ENCODE measurements at places on chromosomes 3 and 15. TPM values are rescaled to one million over a fixed set of nuclear protein-coding genes. Genes with fewer than 3 reads are reported as not detected.

DNA sequence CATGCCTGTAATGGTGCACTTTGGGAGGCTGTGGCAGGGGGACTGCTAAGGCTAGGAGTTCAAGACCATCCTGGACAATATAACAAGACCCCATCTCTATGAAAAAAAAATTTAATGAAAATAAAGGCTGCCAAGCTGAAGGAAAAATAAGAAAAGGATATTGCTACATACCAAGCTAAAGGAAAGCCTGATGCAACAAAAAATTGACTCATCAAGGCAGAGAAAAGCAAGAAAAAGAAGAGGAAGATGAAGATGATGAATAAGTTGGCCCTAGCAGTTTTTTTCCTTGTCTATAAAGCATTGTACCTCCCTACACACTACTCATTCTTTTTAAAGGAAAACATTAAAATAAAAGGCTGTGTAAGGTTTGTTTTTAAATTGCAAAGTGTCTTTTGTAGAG, 441.9 kb upstream of the MDFIC2 start:
- no peak for DNase-seq

GRCh38 chr15:75599401-75599800, 20.3 kb upstream of the PTPN9 start:
- DNase-seq, result no peak

DNA sequence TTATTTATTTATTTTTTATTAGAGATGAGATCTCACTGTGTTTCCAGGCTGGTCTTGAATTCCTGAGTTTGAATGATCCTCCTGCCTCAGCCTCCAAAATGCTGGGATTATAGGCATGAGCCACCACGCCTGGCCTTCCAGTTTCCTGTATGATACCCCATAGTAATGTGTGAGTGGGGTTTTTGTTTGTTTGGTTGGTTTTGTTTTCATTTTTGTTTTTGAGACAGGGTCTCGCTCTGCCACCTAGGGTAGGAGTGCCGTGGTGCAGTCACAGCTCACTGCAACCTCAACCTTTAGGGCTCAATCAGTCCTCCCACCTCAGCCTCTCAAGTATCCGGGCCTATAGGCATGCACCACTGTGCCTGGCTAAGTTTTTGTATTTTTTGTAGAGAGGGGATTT, 30.9 kb downstream of the GOLM2 start:
- DNase-seq, result peak; percentile 56

- DNase-seq, result no peak
These were observed 66.5 kb upstream of the PYGO1 start for GRCh38 chr15:55654561-55655031.

GRCh38 chr3:30135190-30135589, 471.2 kb upstream of the TGFBR2 start:
- no peak for DNase-seq

DNA sequence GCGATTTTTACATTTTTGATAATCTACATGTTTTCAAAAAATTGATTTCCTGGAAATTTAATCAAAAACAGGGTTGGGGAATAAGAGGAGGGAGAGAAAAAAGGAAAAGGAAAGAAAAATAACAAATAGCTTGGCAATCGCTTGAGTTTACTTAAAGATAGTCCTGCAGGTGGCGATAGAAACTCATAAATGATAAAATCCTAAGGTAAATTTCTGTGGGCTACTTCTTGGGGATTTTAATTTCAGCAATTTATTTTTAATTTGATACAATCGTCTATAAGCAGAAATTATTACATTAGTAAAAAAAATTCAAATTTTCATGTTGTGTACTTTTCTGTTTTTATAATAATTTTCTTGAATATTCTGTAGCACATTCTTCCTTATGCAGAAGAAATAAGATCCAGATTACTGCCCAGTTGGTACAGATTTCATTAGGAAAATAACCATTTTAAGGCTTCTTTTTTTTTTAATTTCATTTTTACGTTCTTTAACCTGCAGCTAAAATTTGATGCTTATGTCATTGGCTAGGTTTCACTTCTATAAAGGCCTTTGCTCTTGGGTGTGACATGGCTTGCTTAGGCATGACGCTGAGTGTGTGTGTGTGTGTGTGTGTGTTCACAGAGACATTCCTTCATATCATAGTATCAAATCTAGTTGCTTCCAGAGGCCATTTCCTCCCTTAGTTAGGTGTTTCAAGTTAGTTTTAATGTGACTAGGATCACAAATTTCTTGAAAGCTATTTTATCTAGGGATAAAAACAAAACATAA, 181.8 kb downstream of the MCTP2 start:
- DNase-seq, result no peak

DNA sequence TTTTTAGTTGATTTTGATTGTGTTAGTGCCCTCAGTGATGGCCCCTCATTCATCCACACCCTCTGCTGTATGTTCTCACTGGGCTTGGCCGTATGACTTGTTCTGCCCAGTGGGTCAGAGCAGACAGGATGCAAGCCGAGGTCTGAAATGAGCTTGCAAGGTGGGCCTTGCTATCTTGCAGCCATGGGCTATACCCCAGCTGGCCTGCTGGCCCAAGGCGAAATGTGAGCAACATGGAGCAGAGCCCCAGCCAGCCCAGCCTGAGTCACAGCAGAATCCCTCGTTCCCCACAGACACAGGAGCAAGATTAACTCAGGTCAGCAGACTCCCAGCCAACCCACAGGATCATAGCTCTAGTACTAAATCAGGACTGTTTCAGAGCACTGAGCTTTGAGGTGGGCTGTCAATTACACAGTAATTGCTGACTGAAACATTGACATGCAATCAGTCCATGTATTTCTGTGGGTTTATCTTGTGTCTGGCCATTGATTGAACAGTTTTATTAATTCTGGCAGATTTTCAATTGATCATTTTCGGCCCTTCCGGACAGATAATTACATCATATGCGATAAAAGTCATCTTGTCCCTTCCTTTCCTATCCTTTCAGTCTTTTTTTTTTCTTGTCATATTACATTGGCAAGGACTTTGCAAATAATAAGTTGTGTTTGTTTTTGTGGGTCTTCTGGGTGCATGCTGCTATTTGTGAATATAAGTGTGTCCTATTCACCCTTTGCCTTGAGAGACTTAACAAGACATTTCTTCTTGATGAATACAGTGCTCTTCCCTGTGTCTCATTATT, 27.1 kb downstream of the KLF15 start:
- no peak for DNase-seq

- DNase-seq, result peak; percentile 66
These were observed 269.4 kb downstream of the UACA start for GRCh38 chr15:70493787-70494516.

DNA sequence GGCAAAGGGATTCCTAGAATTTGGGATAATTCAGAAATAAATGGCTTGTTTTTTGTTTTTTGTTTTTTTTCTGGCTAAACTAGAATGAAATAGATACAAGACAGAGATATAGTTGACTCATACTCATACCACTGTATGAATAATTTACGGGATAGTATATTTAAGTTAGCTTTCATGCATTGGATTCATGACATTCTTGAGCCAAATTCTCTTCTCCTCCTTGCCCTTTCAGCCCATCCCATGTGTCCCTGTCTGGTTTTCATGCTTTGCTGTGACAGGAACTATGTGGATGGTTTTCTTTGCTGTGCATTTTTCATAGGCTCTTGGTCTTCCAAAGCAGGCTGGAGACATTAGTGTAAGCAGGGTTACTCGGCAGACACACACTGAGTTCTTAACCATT, 66.6 kb upstream of the UMPS start:
- no peak for DNase-seq

DNA sequence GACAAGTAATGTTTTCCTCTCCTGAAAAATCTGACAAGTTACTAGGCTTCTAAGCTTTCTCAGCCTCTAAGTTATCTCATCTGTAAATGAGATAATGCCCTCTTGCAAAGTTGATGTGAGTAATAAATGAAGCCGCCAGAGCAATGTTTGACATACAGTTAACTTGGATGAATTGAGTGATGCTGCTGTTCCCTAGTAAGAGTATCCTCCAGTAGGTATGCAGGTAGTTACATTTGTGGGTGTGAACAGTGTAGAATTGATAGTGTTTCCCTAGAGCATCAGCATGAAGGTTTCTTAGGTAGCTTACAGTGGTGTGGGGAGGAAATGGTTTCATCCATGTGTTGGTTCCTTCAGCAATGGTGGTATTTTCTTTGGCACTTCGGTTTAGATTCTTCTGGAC, 3.4 kb downstream of the ATP2C1 start:
- DNase-seq, result no peak

GRCh38 chr3:45199837-45200648, 26.0 kb downstream of the TMEM158 start:
- no peak for DNase-seq

GRCh38 chr3:177451864-177452830, 254.9 kb upstream of the TBL1XR1 start:
- no peak for DNase-seq

DNA sequence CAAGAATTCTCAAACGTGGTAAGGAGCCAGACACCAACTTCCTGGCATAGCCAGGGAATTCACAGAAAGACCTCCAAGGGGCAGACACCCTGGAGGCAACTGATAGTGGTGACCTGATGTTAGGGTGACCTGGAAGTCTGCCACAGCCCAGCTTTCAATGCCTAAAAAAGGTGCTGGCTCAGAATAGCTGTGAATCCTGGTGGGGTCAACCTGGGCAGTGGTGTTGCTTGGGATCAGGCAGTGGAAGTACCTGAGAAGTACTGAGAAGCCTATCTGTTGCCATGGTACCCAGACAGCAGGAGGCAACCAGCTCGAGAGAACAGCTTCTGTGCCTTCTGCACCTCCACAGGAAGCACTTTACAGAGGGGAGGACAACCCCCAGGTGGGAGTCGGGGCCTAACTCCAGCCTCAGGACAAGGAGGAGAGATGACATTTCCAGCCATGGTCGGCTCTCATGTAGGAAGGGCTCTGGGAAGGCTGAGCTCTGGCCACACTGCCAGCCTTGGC, 55.4 kb upstream of the LARS2 start:
- no peak for DNase-seq

DNA sequence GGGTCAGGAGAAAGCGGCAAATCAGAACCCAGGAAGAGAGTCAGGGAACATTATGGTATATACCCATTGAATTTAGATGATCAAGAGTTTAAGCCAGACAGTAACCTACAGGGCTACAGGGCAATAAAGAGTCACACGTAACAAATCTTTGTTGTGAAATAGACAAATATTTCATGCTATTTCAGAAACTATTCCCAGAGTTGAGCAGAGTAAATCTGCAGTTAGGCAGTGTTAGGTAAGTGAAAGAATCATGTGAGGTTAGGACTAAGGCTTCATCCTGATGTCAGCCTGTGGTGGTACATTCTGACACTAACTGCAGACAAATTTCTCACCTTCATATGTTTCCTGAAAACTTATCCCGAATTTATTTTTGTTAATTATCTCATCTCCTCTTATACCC, 153.0 kb downstream of the UBE2E2 start:
- DNase-seq, result no peak

DNA sequence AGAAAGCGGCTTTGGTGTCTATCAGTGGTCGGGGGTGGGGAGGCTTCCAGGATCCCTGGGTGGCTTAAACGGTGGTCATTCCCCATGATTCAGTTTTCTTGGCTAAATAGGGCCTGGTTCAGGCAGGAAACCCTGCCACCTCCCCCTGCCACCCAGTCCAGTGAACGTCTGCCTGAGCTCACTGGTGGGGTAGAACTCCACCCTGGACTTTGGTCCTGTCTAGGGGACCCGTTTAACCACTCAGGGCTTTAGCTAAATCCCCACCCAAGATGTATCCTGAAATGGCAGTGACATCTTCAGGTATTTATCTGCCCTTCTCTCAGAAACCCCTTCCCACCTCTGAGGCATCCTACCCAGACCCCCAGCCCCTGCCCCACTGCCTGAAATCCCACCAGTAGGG, 30.5 kb upstream of the LINGO1 start:
- no peak for DNase-seq

DNA sequence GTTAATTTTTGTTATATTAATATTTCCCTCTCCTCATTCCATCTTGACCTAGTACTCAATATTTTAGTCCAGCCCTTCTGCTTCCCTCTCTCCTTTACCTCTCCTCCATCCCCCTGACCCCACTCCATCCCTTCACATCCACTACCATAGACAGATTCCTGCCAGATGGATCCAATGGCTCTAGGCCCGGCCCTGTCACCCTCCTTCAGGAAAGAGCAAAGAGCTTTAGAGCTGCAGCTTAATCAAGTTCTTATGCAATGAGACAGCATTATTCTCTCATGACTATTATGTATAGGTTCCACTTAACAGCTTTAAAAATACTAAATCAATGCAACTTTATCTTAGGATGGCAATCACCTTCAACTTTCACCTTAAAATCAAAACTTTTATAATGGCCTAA, 200.7 kb upstream of the TTC14 start:
- no peak for DNase-seq

GRCh38 chr15:64014995-64015394, 31.3 kb downstream of the DAPK2 start:
- DNase-seq, result no peak

- no peak for DNase-seq
These were observed 921.2 kb downstream of the SQOR start for GRCh38 chr15:46556010-46556409.

DNA sequence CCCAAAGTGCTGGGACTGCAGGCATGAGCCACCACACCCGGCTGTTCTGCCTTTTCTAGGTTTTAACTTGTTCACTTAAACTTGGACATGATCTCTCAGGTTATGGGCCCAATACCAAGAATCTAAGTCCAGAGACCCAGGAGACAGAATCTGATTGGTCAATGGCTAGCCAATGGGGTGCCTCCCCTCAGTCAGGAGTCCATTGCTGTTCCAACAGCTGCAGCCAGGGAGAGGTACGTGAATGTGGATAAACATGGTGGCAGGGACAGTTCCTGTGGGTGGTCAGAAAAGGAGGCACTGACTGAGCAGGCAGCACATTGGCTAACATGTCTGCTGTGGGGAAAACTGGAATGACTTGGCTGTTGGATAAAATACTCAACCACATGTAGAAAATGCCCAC, 140.3 kb downstream of the RPLP1 start:
- DNase-seq, result no peak

DNA sequence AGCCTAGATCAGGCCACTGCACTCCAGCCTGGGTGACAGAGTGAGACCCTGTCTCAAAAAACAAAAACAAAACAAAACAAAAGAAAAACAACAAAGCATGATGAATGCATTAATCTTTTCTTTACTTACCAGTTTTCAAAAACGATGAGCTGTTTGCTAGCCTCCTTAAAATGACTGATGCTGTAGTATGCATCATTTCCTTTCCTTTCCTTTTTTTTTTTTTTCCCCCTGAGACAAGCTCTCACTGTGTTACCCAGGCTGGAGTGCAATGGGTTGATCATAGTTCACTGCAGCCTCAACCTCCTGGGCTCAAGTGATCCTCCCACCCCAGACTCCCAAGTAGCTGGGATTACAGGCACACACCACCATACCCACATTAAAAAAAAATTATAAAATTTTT, 202.0 kb downstream of the ADAMTSL3 start:
- no peak for DNase-seq

GRCh38 chr15:56783156-56783856, 50.0 kb upstream of the ZNF280D start:
- DNase-seq, result no peak

The ZNF774 gene
- total RNA-seq, result 1.2 TPM

The CLPX gene
- total RNA-seq, result 63.5 TPM

The TIGIT gene
- 4.7 TPM for total RNA-seq

The MESP2 gene
- total RNA-seq, result not detected

The ITIH4 gene
- 3.6 TPM for total RNA-seq

The SUSD5 gene
- not detected for total RNA-seq

The GCSAM gene
- 1.7 TPM for total RNA-seq

The RTF1 gene
- total RNA-seq, result 38.1 TPM

The KLF15 gene
- 0.19 TPM for total RNA-seq

The APOD gene
- total RNA-seq, result 2.6 TPM

The C2CD4A gene
- 0.05 TPM for total RNA-seq

The SAMD7 gene
- total RNA-seq, result not detected

The STARD9 gene
- 8.8 TPM for total RNA-seq

The TP63 gene
- 1.1 TPM for total RNA-seq

The SLCO2A1 gene
- total RNA-seq, result not detected

The EPHB1 gene
- 1.6 TPM for total RNA-seq

The SLC6A11 gene
- not detected for total RNA-seq

The BOC gene
- 1.9 TPM for total RNA-seq
